ENCODE measurements at places on chromosomes 11 and 22.

DNA sequence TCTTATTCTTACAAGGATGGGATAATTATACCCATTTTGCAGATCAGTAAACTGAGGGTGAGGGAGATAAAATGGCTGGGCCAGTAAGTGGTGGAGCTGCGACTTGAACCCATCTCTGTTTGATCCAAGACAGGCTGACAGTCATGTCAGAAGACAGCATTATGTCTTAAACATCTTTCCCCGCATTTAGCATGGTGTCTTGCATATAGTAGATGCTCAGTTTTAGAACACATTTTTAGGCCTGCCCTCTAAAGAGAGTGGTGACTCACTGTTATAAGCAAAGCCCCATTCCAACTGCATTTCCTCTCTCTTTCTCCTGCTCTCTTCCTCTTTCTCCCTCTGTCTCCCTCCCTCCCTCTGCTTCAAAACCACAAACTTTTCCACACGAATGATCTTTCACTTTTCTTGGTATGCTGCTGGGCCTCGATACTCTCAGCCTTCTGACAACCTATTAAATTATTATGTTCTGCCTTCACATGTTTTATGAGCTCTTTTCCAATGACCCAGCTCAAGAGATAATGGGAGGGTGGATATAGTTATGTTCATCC is 25.2 kb downstream of the CWC15 start:
- no peaks in the 10 kb centered on the region for H3K27me3 ChIP-seq
- DNase-seq, result no peak
- no peaks in the 10 kb centered on the region for H3K4me1 ChIP-seq
- H3K4me3 ChIP-seq, result no peak overlapping the region
- no peaks in the 10 kb centered on the region for H3K36me3 ChIP-seq

GRCh38 chr11:33391893-33392251 is 134.7 kb downstream of the HIPK3 start:
- no peak for DNase-seq
- H3K4me1 ChIP-seq, result no peaks in the 10 kb centered on the region
- H3K27ac ChIP-seq, result no peak overlapping the region
- H3K4me3 ChIP-seq, result no peak overlapping the region
- H3K36me3 ChIP-seq, result no peaks in the 10 kb centered on the region

DNA sequence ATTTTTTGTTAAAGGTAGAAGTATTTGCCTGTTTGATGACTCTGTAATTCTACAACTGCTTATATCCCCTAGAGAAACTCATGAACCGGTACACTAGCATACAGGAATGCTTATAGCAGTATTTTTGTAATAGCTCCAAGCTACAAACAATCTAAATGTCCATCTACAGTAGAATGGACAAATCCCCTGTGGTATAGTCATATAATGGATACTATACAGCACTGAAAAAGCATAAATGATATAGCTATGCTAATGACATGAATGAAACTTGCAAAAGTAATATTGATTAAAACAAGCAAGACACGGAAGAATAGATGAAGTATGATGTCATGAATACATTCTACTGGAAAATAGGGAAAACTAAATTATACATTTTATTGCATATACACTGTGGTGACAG is 142.9 kb downstream of the CEP164 start:
- H3K36me3 ChIP-seq, result no peaks in the 10 kb centered on the region
- no peaks in the 10 kb centered on the region for H3K27me3 ChIP-seq
- H3K27ac ChIP-seq, result no peak overlapping the region
- no peak overlapping the region for H3K4me3 ChIP-seq
- DNase-seq, result no peak

GRCh38 chr11:20099527-20099926 is 60.7 kb downstream of the DBX1 start:
- peaks cover 94% of the 10 kb centered on the region for H3K36me3 ChIP-seq
- no peaks in the 10 kb centered on the region for H3K4me1 ChIP-seq
- H3K27ac ChIP-seq, result no peak overlapping the region
- DNase-seq, result no peak
- H3K27me3 ChIP-seq, result no peaks in the 10 kb centered on the region
- no peak overlapping the region for H3K4me3 ChIP-seq

GRCh38 chr11:127679816-127680545 is 679.4 kb upstream of the KIRREL3 start:
- no peak overlapping the region for H3K27ac ChIP-seq
- no peak for DNase-seq
- no peaks in the 10 kb centered on the region for H3K27me3 ChIP-seq
- no peaks in the 10 kb centered on the region for H3K4me1 ChIP-seq
- H3K36me3 ChIP-seq, result no peaks in the 10 kb centered on the region

DNA sequence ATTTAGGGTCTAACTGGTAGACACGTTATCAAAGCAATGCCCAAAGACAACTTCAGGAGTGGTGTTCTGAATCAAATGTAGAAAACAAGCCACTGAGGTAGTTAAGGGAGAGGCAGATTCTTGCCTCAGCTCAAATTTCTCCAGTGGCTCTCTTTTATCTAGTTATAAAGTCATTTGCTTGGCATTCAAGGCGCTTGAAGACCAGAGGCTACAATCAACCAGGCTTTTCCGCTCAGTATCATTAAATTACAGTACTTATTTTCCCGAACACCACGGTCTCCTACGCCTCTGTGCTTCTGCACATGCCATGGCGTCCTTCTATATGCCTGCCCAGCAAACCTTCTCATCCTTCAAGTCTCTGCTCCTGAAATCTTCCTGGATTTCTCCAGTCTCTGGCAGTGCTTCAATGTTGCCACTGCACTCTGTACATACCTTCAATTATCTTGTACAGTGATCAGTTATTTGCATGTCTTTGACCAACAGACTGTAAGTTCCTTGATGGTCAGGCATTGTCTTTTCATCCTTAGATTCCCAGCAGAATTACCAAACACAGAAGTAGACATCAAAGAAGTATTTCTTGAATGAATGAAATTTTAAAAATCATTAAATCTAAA is 1.4 kb downstream of the POGLUT3 start:
- peak overlapping the region; percentile 47 for H3K4me3 ChIP-seq
- no peak for DNase-seq
- no peak overlapping the region for H3K27ac ChIP-seq
- H3K27me3 ChIP-seq, result no peaks in the 10 kb centered on the region
- H3K4me1 ChIP-seq, result peaks cover 4% of the 10 kb centered on the region
- no peaks in the 10 kb centered on the region for H3K36me3 ChIP-seq

- no peaks in the 10 kb centered on the region for H3K36me3 ChIP-seq
- no peak for DNase-seq
- no peak overlapping the region for H3K27ac ChIP-seq
- H3K4me3 ChIP-seq, result no peak overlapping the region
- no peaks in the 10 kb centered on the region for H3K27me3 ChIP-seq
- H3K4me1 ChIP-seq, result no peaks in the 10 kb centered on the region
These were observed 35.0 kb downstream of the MAFF start for GRCh38 chr22:38236786-38237185.

- no peak overlapping the region for H3K27ac ChIP-seq
- H3K4me1 ChIP-seq, result peaks cover 19% of the 10 kb centered on the region
- no peak for DNase-seq
- H3K36me3 ChIP-seq, result no peaks in the 10 kb centered on the region
- no peak overlapping the region for H3K4me3 ChIP-seq
These were observed 13.6 kb downstream of the ADM start for GRCh38 chr11:10318527-10318802.

DNA sequence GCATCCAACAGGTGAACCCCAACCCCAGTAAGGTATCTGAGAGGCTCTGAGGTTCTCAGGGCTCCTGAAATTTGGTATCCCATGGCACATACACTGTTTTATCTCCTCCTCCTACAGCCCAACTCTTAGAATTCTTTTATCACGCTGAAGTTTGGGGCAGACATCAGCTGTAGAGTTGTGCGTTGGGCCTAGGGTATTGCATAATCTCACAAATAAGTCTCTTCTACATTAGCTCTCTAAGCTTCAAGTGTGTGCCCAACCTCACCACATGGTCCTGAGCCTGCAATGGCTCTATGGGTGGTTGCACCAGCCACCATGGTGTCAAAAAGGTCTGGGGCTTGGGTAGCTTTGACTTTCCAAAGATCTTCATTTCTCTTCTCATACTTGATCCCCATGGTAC is 603.0 kb downstream of the BUD13 start:
- H3K36me3 ChIP-seq, result no peaks in the 10 kb centered on the region
- H3K4me3 ChIP-seq, result no peak overlapping the region
- H3K27me3 ChIP-seq, result no peaks in the 10 kb centered on the region
- H3K4me1 ChIP-seq, result no peaks in the 10 kb centered on the region

DNA sequence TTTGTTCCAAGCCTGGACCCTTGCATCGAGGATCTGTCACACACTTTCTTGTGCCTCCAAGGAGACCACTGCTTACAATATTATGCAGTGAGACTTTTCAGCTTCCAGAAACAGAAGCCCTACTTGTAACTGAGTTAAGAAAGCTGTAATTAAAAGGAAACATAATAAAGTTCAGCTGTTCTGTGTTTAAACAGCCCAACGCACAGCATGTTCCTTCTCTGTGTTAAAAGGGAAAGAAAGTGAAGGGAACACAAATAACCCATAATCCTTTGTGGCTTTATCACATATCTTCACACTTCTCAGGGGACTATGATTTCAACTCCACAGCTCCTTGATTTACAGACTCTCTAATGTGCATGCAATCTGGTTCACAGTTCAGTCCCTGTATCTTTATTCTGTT is 200.3 kb upstream of the MTNR1B start:
- no peak overlapping the region for H3K27ac ChIP-seq
- H3K4me3 ChIP-seq, result no peak overlapping the region
- DNase-seq, result no peak

DNA sequence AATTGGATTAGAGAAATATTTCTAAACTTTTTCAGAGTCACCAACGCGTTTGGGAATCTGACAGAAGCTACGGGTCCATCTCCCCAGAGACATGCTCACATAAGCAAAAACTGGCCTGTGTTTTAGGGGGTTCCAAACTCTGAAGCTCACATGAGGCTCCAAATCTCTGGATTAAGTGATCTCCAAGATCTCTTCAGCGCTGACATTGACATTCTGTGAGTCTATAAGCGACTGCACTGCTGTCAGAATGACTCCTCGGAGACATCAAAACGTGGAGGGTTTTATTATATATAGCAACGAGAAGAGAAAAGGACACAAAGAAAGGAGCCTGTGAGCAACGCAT is 642 bp upstream of the SIK2 start:
- H3K4me3 ChIP-seq, result peak overlapping the region; percentile 47
- no peak overlapping the region for H3K27ac ChIP-seq
- peaks cover 10% of the 10 kb centered on the region for H3K4me1 ChIP-seq
- no peaks in the 10 kb centered on the region for H3K36me3 ChIP-seq
- H3K27me3 ChIP-seq, result no peaks in the 10 kb centered on the region

DNA sequence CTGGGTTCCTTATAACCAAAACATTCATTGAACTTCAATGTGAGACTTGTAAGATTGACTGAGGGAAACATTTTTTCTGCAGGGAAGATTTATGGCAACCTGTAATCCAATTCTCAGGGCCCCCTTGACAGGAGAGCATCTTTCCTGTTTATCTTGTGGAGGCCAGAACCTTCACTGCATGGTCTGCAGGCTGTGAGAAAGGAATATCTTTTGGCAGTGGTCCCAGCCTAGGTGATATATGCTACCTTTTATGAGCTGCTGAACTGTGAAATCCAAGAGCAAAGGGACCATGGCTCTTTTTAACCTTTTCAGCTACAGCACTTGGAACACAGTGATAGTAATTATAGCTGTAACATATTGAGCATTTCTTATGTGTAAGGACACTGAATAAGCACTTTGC is 590.2 kb upstream of the B3GAT1 start:
- no peak overlapping the region for H3K4me3 ChIP-seq
- no peaks in the 10 kb centered on the region for H3K36me3 ChIP-seq
- H3K27me3 ChIP-seq, result no peaks in the 10 kb centered on the region
- peaks cover 5% of the 10 kb centered on the region for H3K4me1 ChIP-seq
- H3K27ac ChIP-seq, result no peak overlapping the region

- no peaks in the 10 kb centered on the region for H3K4me1 ChIP-seq
- H3K27ac ChIP-seq, result no peak overlapping the region
- H3K36me3 ChIP-seq, result no peaks in the 10 kb centered on the region
- H3K4me3 ChIP-seq, result no peak overlapping the region
- no peak for DNase-seq
- H3K27me3 ChIP-seq, result no peaks in the 10 kb centered on the region
These were observed 59.8 kb downstream of the TENM4 start for GRCh38 chr11:79381036-79381435.

- H3K27ac ChIP-seq, result peak overlapping the region; percentile 45
- peak; percentile 70 for DNase-seq
- peaks cover 7% of the 10 kb centered on the region for H3K4me1 ChIP-seq
- no peaks in the 10 kb centered on the region for H3K36me3 ChIP-seq
- no peaks in the 10 kb centered on the region for H3K27me3 ChIP-seq
These were observed 50.2 kb downstream of the LIF start for GRCh38 chr22:30196141-30196879.

DNA sequence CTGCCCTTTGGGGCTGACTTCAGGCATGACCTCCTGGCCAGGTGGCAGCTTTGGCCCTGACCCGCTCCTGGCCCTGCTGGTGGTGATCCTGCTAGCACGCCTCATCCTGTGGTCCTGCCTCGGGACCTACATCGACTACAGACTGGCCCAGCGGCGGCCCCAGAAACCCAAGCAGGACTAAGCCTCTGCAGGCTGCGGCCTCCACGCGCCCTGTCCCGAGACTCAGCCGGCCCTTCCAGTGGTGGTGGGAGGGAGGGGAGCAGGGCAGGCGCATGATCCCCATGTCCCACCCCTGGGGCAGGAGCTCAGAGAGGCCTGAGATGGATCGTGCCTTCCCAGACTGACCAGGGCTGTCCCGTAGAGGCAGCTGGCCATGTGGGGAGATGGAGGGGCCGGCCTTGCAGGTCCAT is 2.1 kb downstream of the SMIM38 start:
- H3K4me1 ChIP-seq, result no peaks in the 10 kb centered on the region
- H3K36me3 ChIP-seq, result no peaks in the 10 kb centered on the region
- H3K27ac ChIP-seq, result no peak overlapping the region
- DNase-seq, result no peak
- H3K4me3 ChIP-seq, result no peak overlapping the region
- no peaks in the 10 kb centered on the region for H3K27me3 ChIP-seq

- no peak overlapping the region for H3K27ac ChIP-seq
- no peaks in the 10 kb centered on the region for H3K36me3 ChIP-seq
- no peaks in the 10 kb centered on the region for H3K4me1 ChIP-seq
- DNase-seq, result no peak
These were observed 5.1 kb upstream of the CHST1 start for GRCh38 chr11:45670386-45671135.

DNA sequence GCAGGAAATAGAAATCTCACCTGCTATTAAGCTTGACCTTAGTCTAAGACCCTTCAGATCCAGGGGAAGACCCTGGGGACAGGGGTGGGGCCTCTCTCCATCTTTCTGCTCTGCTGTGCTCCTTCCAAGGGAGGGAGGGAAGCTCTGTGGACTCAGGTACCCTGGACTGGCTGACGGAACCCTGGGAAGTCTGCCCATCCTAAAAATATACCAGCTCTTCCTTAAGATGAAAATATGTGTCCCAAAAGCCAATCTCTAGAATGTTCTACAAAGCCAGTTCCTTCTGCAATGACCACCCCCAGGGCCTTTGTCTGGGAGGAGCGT is 73.7 kb downstream of the RTL6 start:
- H3K4me1 ChIP-seq, result peaks cover 4% of the 10 kb centered on the region
- no peaks in the 10 kb centered on the region for H3K36me3 ChIP-seq
- no peak for DNase-seq
- no peak overlapping the region for H3K4me3 ChIP-seq
- no peaks in the 10 kb centered on the region for H3K27me3 ChIP-seq

DNA sequence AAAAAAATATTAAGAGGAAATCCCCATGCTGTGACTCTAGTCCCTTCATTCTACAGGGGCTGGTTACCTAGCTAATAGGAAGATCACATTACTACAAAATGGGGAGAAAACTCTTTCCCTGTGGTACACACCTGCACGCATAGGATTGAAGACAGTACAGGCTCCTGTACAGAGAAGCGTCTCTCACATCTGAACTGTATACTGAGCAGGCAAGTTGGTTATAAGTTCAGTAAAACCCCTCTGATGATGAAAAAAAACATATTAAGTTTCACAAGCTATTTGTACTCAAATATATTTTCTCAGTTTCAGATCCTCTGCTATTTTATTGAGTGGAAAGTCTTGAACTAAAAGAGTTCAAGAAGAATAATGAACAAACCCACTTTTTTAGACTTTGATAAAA is 156.9 kb upstream of the HSD17B12 start:
- H3K4me1 ChIP-seq, result no peaks in the 10 kb centered on the region
- DNase-seq, result no peak
- H3K27ac ChIP-seq, result no peak overlapping the region

Data from H1 (cell line).